ENCODE measurements at places on chromosomes 11 and 22. TPM values are rescaled to one million over a fixed set of nuclear protein-coding genes. Genes with fewer than 3 reads are reported as not detected.
A peak's percentile ranks its signal among the peaks of the same experiment; 100 is the strongest.

The HEPN1 gene
- not detected for total RNA-seq

DNA sequence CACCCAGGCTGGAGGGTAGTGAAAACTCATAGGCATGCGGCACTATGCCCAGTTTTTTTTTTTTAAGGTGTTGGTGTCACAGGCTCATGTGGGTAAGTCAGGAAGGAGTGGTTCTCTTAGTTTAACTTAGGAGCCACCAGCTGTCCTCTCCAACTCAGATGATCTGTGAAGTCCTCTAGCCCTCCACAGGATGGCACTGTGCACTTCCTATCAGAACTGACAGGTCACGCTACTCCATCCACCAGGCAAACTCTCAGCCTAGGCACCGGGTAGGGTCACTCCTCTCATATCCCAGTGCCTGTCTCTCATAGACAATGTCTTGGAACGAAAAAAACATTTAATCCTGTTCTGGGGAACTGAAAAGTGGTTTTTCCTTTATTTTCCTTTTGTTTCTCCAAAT is 16.5 kb downstream of the NAP1L4 start:
- no peaks in the 10 kb centered on the region for H3K27me3 ChIP-seq
- H3K4me1 ChIP-seq: no peaks in the 10 kb centered on the region
- H3K4me3 ChIP-seq: no peak overlapping the region
- no peak overlapping the region for H3K27ac ChIP-seq
- peaks cover 86% of the 10 kb centered on the region for H3K36me3 ChIP-seq

The SLC22A8 gene
- not detected for total RNA-seq

DNA sequence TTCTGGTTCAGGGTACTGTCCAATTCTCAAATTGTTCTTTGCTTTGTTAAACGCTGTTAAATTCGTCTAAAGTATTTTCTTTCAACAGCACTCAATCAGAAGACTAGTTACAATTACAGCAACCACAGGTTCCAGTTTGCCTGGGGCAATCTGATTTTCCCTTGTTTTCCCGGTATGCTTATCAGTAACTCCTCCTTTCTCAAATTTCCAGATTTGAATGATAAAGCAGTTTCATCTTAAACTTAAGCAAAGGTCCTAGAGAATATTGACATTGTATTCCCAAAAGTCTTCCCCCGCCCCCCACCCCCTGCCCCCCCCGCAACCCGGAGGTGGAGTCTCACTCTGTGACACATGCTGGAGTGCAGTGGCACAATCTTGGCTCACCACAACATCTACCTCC is 10.5 kb upstream of the USP28 start:
- no peaks in the 10 kb centered on the region for H3K36me3 ChIP-seq
- no peak overlapping the region for H3K4me3 ChIP-seq
- no peak for DNase-seq
- H3K27ac ChIP-seq: no peak overlapping the region
- no peaks in the 10 kb centered on the region for H3K4me1 ChIP-seq

The HOATZ gene
- 15.0 TPM for total RNA-seq

The NLRP10 gene
- not detected for total RNA-seq

The CNGA4 gene
- total RNA-seq: 3.8 TPM

- H3K27ac ChIP-seq: no peak overlapping the region
- no peaks in the 10 kb centered on the region for H3K4me1 ChIP-seq
- no peaks in the 10 kb centered on the region for H3K27me3 ChIP-seq
- no peak for DNase-seq
These were observed 36.5 kb downstream of the SBF2 start for GRCh38 chr11:10257478-10257877.

The GPHA2 gene
- not detected for total RNA-seq

The YPEL4 gene
- total RNA-seq: 3.1 TPM

The GGT5 gene
- total RNA-seq: 29.4 TPM

The NUP98 gene
- 62.3 TPM for total RNA-seq

- DNase-seq: no peak
- H3K36me3 ChIP-seq: no peaks in the 10 kb centered on the region
- H3K4me1 ChIP-seq: no peaks in the 10 kb centered on the region
- no peaks in the 10 kb centered on the region for H3K27me3 ChIP-seq
These were observed 1.1 kb upstream of the KRTAP5-7 start for GRCh38 chr11:71525938-71526495.

DNA sequence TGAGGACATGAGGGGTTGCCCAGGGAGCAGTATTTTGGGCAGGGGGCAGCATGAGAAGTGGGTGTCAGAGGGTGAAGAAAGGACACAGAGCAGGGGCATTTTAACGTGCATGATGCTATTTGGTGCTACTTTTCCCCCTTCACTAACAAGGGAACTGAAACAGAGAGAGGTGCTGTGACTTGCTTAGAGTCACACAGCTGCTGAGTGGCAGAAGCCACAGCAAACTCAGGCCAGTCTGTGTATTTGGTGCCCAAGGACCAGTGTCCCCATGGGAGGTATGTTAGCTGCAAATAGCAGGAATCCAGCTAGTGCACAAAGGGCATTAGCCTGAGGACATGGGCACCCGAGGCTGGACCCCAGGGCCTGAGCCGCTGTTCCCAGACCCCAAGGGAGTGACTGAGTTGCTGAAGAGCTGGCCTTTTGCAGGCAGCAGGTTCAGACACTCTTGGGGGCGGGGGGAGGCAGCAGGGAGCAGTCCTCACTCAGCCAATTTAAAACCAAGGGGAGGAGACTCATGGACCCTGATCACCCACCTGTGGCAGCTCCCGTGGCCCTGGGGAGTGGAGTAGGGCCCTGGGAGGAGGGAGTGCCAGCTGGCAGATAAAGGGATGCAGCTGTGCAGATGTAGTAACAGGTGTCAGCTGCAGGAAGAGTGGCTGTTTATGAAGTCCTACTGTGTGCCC is 14.6 kb downstream of the PARVG start:
- peaks cover 11% of the 10 kb centered on the region for H3K27me3 ChIP-seq
- H3K4me3 ChIP-seq: no peak overlapping the region
- DNase-seq: no peak
- H3K4me1 ChIP-seq: no peaks in the 10 kb centered on the region
- no peak overlapping the region for H3K27ac ChIP-seq
- H3K36me3 ChIP-seq: peaks cover 5% of the 10 kb centered on the region

GRCh38 chr22:19848298-19849224 is 6.1 kb downstream of the GNB1L start:
- H3K27ac ChIP-seq: peak overlapping the region; percentile 38
- no peak overlapping the region for H3K4me3 ChIP-seq
- no peaks in the 10 kb centered on the region for H3K27me3 ChIP-seq

The LIF gene
- 3.1 TPM for total RNA-seq

The MRGPRE gene
- not detected for total RNA-seq

GRCh38 chr22:35479985-35480550 is 60.6 kb upstream of the RASD2 start:
- no peak overlapping the region for H3K4me3 ChIP-seq
- no peaks in the 10 kb centered on the region for H3K36me3 ChIP-seq
- H3K27ac ChIP-seq: peak overlapping the region; percentile 40
- DNase-seq: no peak

GRCh38 chr11:125553357-125553756 is 15.9 kb upstream of the EI24 start:
- no peaks in the 10 kb centered on the region for H3K36me3 ChIP-seq
- H3K4me1 ChIP-seq: no peaks in the 10 kb centered on the region
- no peak for DNase-seq
- no peak overlapping the region for H3K27ac ChIP-seq
- no peak overlapping the region for H3K4me3 ChIP-seq

The PGA4 gene
- total RNA-seq: 0.83 TPM

GRCh38 chr11:43504316-43504950 is 145.7 kb downstream of the TTC17 start:
- peaks cover 3% of the 10 kb centered on the region for H3K27me3 ChIP-seq
- H3K36me3 ChIP-seq: no peaks in the 10 kb centered on the region
- no peaks in the 10 kb centered on the region for H3K4me1 ChIP-seq
- H3K27ac ChIP-seq: no peak overlapping the region
- no peak overlapping the region for H3K4me3 ChIP-seq
- DNase-seq: no peak

The ACRV1 gene
- total RNA-seq: not detected

The LTBP3 gene
- total RNA-seq: 98.7 TPM

GRCh38 chr11:64192434-64192833 is 6.5 kb downstream of the STIP1 start:
- no peak for DNase-seq
- no peak overlapping the region for H3K4me3 ChIP-seq
- no peak overlapping the region for H3K27ac ChIP-seq

The FAM76B gene
- total RNA-seq: 22.6 TPM

DNA sequence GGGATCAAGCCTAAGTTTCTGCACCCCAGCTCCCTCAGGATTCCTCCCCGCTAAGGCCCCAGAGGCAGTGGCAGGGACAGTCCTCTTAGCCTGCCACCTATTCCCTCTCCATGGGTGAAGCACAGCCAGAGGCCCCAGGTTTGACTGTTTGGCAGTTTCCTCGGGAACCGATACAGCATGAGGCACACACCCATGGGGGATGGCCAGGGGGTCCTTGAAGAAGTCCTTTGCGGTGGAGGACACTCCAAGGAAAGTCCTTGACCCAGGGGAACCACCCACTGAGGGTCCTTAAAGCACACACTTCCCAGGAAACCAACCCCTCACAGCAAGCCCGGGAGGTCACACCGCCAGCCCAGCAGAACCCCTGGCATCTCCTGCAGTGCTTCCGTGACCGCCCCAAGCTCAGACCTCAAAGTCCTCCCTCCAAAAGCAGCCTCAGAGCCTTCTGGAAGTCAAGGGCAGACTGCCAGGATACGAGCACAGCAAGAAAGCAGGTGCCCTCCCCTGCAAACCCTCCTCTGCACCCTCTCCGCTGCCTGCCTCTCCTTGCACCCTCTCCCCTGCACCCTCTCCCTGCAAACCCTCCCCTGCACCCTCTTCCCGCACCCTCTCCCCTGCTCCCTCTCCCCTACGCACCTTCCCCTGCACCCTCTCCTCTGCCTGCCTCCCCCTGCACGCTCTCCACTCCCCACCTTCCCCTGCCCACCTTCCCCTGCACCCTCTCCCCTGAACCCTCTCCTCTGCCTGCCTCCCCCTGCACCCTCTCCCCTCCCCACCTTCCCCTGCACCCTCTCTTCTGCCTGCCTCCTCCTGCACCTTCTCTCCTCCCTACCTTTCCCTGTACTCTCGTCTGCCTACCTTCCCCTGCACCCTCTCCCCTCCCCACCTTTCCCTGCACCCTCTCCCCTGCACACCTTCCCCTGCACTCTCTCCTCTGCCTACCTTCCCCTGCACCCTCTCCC is 1.4 kb downstream of the SIGIRR start:
- no peak overlapping the region for H3K27ac ChIP-seq
- H3K4me1 ChIP-seq: peaks cover 38% of the 10 kb centered on the region
- no peaks in the 10 kb centered on the region for H3K27me3 ChIP-seq

The PRODH gene
- total RNA-seq: 33.9 TPM

DNA sequence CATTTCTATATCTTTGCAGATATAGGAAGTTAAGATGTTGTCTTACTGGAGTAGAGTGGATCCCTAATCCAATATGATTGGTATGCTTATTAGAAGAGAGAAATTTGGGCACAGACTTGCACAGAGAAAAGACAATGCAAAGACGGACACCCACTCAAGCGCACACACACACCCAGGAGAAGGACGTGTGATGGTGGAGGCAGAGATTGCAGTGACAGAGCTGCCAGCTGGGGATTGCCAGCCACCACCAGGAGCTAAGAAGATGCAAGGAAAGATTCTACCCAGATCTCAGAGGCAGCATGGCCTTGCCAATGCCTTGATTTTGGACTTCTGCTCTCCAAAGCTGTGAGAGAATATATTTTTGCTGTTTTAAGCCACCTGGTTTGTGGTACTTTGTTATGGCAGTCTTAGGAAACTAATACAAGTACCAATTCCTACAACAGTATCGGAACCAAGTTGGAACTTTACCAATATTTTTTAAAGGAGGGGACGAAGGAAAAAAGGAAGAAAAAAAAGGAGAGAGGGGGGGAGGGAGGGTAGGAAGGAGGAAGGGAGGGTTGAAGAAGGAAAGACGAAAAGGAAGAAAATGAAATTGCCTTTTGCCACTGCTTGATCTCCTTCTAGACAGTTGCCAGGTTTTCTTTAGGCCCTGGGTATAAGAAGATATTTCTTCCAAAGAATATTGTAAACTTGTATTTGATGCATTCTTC is 334.0 kb downstream of the BUD13 start:
- DNase-seq: no peak
- no peaks in the 10 kb centered on the region for H3K27me3 ChIP-seq
- H3K4me1 ChIP-seq: no peaks in the 10 kb centered on the region
- H3K36me3 ChIP-seq: no peaks in the 10 kb centered on the region
- no peak overlapping the region for H3K4me3 ChIP-seq
- no peak overlapping the region for H3K27ac ChIP-seq

DNA sequence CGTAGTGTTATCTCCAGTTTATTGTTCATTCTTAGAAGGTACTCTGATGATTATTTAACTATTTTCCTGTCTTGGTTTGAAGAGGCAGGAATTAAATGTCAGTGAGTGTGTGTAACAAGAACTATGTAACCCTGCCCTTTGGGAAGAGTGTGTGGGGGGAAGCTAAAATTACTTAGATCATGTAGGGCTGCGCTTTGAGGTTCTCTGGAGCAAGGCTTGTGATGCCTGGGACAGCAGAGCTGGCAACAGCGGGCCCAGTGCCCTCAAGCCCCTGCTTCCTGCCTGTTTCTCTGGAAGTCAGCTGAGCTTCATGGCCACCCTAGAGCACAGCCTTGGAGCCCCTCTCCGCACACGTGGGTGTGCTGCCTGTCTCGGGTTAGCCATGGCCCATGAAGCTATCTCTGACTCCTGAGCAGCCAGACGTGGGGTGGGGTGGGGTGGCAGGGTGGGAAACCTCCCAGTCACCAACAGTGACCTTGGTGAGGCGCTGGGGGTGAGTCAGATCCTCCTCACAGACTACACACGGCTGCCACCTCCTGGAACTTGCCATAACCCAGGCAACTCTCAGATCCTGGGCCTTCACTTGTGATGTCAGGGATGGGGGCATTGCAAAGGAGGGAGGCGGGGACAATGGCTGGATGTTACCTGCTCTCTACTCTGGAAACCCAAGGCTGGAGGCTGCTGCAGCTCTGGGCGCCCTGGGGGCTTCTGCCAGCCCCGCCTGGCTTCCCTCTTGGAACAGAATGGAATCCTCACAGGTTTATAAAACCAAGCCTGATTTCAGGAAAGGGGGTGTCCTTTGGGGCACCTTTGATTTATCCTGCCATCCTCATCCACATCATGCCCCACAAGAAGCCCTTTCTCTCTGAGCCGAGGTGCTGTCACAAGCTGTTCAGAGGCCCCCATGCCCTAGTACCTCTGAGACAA is 88.6 kb downstream of the SNX19 start:
- H3K4me3 ChIP-seq: no peak overlapping the region
- H3K4me1 ChIP-seq: peaks cover 6% of the 10 kb centered on the region
- H3K27ac ChIP-seq: no peak overlapping the region
- no peaks in the 10 kb centered on the region for H3K27me3 ChIP-seq
- no peak for DNase-seq

The RAG1 gene
- 1.3 TPM for total RNA-seq

DNA sequence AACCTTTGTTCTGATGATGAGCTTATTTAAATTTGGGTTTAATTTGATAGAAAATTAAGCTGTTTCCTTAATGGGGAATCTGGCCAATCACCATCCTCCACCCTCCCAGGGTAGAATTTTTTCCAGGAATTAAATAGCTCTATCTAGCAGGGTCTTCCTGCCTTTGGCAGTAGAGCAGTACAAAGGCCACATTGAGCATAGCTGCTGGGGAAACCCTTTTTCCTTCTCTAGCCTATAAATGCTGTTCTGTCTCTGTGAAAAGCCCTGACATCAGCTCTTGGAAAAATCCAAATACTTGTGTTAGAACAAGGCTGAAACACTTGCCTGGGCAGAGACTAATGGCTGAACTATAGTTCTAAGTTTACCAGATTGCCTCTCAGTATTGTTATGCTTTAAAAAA is 55.1 kb downstream of the ARHGEF12 start:
- no peaks in the 10 kb centered on the region for H3K27me3 ChIP-seq
- H3K36me3 ChIP-seq: no peaks in the 10 kb centered on the region
- peaks cover 27% of the 10 kb centered on the region for H3K4me1 ChIP-seq
- H3K27ac ChIP-seq: no peak overlapping the region

The NFAM1 gene
- 21.8 TPM for total RNA-seq
